H4 (cell line): ENCODE measurements at places on chromosomes 3 and 15. TPM values are rescaled to one million over a fixed set of nuclear protein-coding genes. Genes with fewer than 3 reads are reported as not detected.

GRCh38 chr3:131178710-131179375 lies 152.2 kb downstream of the NEK11 start:
- DNase-seq, result no peak

USP13 gene
- 5.3 and 10.3 TPM in 2 replicates for total RNA-seq

LMOD3 gene
- not detected in 2 replicates for total RNA-seq

GRCh38 chr3:18049096-18049495 lies 306.7 kb upstream of the TBC1D5 start:
- no peak for DNase-seq

GRCh38 chr3:156826896-156827882 lies 1.0 kb downstream of the LEKR1 start:
- no peak for DNase-seq

DNA sequence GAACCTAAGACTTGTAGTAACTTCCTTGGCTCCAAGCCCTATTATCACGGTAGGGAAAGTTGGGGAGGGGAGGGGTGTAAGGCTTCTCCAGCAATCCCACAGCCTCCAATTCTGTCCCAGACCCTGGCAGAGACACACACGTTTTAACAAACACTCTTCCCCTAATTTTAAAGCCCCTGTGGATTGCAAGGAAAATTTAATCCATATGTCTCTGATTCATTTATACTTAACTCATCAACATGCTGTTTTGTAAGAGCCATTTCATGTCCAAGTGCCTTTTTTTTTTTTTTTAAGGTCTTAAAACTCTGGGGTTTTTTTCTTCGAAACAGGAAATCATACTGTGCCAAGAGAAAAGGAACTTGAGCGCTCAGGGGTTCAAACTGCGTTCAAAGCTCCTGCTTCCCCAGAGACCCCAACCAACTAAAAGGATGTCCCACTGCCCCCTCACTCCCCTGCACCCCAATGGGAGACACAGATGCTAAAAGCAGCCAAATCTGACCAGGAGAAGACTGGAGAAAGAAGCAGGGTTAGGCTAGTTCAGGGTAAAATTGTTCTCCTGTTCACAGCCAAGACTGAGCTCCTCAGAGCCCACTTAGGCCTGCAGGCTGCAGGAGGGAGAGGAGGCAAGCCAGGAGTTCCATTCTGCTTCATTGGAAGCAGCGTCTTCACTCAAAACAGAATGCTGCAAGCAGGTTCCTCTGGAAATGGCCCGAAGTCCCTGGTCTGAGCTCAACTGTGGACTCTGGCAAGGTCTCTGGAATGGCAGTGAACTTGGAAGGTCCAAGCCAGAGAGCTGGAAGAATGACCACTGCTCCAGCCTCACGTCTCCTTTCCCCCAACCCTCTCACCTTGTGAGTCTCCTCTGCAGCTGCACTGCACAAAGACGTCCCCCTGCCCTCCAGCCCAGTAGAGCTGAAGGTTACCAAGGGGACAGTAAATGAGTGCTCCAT lies 172.5 kb downstream of the NTRK3 start:
- no peak for DNase-seq

DNA sequence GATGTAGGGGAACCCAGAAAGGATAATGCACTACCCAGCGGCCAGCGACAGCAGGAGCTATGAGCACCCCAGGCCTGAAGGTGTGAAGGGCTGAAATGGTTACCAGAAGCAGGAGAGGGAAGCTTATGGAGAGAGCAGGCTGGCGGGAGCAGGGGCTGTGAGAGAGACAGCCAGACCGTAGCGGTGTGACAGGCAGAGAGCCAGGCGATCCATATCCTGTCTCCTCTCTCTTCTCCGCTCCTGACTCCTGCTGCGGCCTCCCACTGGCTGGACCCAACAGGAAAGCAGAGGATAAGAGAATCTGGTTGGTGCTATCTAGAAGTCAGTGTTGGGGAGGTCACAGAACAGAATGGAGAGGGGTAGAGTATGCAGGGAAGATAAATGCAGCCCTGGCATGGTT lies 49.9 kb downstream of the BTD start:
- DNase-seq, result no peak

DNA sequence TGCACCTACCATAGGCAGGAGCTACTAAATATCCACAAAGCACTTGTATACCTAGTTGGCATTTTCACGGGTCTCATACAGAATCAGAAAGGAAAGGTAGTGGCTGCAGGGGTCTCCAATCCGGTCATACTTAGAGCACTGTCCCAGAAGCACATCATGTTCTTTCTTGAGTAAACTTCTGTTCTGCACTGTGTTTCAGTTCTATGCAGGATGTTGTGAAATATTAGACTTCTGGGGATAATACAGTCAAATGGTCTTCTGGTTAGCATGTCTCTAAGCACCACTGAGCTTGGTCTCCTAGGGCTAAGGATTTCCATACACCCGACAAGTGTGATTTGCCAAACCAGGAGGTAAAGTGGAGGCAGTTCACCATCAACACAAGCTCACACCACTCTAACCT lies 27.9 kb downstream of the MINDY4B start:
- DNase-seq, result no peak

GRCh38 chr3:179971280-179971679 lies 65.5 kb downstream of the PEX5L start:
- DNase-seq, result no peak
